Stimulated activated CD4-positive, alpha-beta T cell treated with anti-CD3 and anti-CD28 coated beads, TNF-alpha, amount 100 ng/mL, for 24 hours (primary cell): ENCODE measurements at places on chromosomes 2 and 18.
A peak's percentile ranks its signal among the peaks of the same experiment; 100 is the strongest.

DNA sequence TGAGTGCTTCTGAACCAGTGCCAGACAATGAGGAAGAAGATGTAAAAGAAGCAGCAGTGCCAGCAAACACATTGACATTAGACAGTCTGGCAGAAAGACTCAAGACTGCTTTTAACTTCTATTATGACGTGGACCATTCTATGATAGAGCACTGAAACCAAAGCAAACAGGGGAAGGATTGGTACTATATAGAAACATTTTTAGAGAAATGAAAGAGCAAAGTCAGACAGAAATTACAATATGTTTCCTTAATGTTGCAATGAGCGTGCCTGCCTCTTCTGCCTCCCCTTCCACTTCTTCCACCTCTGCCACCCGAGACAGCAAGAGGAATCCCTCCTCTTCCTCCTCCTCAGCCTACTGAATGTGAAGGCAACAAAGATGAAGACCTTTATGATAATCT is 39.7 kb downstream of the DHX57 start:
- no peak for DNase-seq

- peak; percentile 15 for DNase-seq
These were observed 459 bp upstream of the EFR3B start for GRCh38 chr2:25041307-25041927.

GRCh38 chr18:77002496-77002895 is 130.1 kb downstream of the MBP start:
- DNase-seq: no peak

- DNase-seq: no peak
These were observed 4.9 kb upstream of the IMP4 start for GRCh38 chr2:130337735-130338325.

GRCh38 chr2:232781765-232782164 is 5.4 kb upstream of the KCNJ13 start:
- peak; percentile 19 for DNase-seq

GRCh38 chr2:112915300-112916144 is 4.6 kb downstream of the IL37 start:
- DNase-seq: no peak

DNA sequence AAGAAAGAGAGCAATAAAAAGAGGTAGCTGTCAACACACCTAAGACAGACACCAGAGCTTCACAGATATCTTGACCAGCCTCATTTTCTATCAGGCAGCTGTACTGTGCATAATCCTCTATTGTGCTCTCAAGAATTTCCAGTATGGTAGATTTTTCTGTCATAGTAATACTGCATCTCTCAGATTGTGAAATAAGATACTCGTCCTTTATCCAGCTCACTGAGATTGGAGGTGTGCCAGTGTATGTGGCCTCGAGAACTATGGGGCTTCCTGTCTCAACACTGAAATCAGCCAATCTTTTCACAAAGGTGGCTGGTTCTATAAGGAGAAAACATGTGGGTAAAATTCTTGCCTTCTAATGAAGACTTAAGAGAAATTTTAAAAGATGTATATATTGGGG is 88.9 kb downstream of the TTN start:
- DNase-seq: no peak

DNA sequence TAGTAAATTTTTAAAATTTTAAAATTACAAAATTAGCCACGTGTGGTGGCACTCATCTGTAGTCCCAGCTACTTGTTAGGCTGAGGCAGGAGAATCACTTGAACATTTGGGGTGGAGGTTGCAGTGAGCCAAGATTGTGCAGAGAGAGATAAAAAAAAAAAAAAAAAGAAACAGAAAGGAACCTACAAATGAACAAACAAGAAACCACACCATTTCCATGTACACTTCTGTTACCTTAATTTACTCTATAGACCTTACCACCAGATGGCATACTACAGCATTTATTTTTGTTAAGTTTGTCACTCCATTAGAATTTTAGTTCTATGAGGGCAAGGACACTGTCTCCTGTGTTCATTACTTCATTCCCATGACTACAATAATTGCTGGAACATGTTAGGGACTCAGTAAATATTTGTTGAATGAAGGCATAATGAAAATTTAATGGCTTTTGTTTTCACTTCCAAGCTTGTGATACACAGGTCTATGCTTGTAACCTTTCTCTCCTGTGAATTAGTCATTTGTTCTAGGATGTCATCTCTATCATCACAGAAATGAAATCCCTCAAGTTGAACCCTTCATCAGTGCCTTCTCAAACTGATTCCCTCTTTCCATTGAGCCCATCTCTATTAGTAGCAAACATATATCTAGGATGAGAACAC is 76.0 kb downstream of the ARHGAP15 start:
- DNase-seq: no peak

DNA sequence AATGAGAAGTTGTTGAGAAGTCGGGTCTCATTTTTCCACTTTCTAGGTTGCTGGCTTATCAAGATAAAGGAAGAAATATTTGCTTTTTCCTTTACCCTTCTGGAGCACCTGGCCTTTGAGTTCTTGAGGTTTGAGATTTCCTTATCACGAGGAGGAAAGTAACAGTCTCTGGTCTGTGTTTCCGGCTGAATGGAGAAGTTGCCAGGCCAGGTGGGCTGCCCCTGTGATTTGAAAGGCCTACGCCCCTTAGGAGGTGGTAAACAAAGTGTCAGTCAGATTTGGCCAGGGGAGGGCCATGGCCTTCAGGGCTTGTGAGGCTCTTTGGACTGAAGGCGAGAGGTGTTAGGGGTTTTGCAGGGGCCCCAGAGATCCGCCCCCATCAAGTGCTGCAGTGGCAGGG is 156.7 kb upstream of the HAAO start:
- no peak for DNase-seq

- DNase-seq: no peak
These were observed 26.4 kb downstream of the MARCHF4 start for GRCh38 chr2:216345846-216346245.

GRCh38 chr2:24024018-24024417 is 14.1 kb downstream of the MFSD2B start:
- no peak for DNase-seq

DNA sequence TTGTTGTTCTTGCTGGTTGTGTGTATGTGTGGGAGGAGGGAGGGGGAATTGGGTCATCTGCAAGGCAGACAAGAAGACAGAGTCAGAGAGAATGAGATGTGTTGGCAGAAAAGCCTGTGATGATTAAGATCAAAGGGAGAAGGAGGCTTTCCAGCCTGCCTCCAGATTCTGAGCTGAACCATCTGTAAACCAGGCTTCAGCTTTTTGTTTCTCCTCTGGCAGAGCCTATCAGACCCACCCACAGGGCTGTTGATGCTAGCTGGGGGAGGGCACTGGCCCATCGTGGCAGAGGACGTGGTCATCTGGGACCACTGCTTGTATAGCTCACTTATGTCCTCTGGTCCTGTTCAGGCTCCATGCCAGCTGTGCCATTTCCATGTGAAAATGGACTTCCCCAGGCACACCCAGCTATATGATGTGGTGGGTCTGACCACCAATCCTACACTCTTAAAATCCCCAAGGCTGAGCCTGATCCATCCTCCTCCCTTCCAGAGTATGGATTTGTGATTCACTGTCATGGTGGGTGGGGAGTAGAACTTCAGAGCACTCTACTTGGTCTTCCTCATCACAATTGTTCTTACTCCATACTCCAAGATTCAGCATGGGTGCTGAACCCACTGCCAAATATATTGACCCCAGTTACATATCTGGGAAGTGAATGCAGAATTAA is 27.8 kb upstream of the COL6A3 start:
- DNase-seq: peak; percentile 19

DNA sequence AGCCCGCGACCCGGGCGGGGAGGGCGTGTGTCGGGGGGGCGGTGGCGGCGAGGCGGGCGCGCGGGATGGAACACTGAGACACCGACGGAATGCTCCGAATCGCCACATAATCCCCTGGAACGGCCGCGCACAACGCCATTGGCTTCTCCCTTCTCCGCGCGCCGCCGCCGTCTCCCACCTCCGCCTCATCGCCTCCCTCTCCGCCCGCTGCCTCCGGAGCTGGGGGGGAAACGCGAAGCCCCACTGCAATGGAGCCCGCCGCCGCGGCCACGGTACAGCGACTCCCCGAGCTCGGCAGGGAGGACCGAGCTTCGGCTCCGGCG is at the start of gene PHLPP1:
TSS of gene PHLPP1 (plus strand) at position 106 of the 323 bp plus-strand sequence. CDS start at position 249, 143 bp downstream.
- no peak for DNase-seq

DNA sequence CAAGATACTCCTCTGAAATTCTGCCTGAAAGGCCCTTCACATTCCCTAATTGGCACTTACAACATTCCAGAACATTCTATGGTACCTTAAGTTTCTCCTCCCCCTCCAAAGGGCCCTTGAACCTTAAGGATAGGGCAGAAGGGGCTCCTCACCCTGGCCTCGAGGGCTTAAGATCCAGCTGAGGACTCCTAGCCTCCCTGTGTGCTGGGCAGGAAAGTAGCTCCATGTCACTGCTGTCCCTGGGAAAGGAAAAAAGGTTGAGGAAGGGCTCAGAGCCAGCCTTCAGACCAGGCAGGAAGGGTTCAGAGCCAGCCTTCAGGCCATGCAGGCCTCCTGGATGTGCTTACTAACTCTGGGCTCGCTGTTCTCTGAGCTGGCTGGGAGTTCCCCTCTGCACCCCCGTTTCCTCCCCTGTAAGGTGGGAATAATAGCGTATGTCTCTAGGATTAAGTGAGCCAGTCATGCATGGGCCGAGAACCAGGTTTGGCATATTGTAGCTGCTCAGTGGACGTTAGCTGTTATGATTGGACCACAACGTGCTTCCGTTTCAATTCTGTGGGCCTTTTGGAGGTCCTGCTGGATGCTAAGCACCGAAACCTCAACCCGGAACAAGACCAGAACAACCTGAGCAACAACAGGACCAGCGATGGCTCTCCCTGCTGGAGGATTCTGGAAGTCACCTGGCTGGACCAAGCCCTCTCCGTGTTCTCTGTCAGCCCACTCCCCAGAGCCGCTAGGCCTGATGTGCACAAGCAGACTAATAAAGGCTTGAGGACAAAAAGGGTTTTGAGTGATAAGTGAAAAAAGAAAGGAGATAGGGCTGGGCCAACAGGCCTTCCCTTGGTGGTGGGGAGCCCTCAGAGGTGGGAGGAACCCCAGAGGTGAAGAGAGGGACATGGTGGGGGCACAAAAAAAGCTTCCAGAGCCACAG is 1.0 kb upstream of the B3GNT7 start:
- DNase-seq: no peak

- DNase-seq: no peak
These were observed 223.1 kb downstream of the RBM43 start for GRCh38 chr2:151038516-151038915.

- no peak for DNase-seq
These were observed 70.5 kb downstream of the SMAD4 start for GRCh38 chr18:51100385-51101120.

DNA sequence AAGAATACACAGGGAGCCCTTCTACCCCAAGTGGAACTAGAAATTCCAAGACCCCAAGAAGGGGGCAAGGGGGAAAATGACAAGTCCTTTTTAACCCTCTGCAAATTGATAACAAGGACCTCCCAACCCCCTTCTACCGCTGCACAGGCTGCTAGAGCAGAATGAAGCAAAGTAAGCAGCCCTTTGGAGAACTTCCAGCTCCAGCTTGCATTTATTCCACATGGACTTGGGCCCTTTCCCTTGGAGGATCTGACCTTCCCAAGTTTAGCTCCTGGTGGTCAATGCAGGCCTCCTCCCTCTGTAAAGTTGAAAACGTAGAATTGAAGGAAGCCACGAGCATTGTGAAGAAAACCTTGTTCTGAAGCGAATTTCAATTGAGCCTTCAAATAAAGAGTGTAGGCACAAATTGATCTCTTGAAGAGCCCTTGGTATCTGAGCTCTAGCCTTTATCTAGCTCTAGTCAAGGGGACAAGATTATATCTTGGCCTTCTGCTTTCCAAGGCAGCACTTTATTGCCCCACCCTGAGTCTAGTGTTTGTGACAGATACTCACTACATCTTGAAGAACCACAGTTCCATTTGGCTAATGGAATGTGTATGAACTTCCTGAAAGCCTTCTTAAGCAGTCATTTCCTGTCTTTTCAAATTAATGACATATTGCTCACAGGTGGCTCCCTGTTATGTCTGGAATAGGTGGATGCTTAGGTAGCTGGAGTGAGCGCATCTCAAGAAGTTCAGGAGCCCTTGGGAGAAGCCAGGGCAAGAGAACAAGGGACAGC is 37.2 kb downstream of the SLC14A2 start:
- no peak for DNase-seq
